Activated CD4-positive, alpha-beta T cell treated with anti-CD3 and anti-CD28 coated beads for 36 hours (primary cell): ENCODE measurements at places on chromosomes 12 and 14. TPM values are rescaled to one million over a fixed set of nuclear protein-coding genes. Genes with fewer than 3 reads are reported as not detected.

CCDC196 gene
- total RNA-seq, result not detected

KRT82 gene
- not detected for total RNA-seq

OR4E1 gene
- 0.11 TPM for total RNA-seq

RNU4-1 gene
- 323 TPM for total RNA-seq

RNF34 gene
- total RNA-seq, result 64.2 TPM

WASHC4 gene
- total RNA-seq, result 35.9 TPM

SLC7A8 gene
- total RNA-seq, result 1.6 TPM

SIX4 gene
- 0.11 TPM for total RNA-seq

PZP gene
- total RNA-seq, result not detected

DNA sequence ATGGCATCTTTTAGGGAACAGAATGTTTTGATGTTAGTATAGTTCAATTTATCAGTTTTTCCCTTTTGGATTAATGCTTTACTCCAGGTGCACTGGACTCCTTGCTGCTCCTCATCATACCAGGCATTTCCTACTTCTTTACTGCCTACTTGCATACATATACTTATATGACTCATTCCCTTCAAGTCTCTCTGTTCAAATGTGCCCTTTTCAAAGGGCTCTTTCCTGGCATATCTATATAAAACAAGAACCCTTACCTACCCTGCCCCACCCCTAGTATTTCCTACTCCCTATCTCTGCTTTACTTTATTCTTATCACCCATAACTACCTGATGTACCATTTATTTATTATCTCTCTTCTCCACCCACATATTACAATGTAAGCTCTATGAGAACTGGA lies 90.6 kb downstream of the CAPZA3 start:
- DNase-seq, result no peak

DNA sequence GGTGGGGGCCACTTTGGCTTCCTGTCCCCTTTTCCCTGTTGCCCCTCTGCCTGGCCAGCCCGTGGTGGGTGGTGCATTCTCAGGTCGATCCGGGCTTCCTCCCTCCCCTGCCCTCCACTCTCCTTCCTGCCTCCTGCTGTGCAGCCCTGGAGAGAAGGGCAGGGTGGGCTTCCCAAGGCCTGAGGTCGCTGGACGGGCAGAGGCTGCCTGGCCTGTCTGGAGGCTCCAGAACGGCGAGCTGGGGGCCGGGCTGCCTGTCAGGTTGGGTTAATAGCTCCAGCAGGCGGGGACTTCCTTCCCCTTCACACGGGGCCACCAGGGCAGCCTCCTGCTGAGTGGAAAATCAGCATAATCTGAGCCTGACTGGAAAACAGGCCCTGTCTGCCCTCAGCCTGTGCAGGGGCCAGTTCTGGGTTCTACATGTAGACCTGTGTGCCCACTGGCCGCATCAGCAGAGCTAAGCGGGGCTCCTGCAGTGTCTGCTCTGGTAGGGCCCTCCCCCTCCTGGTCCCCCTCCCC lies 11.3 kb downstream of the KIF26A start:
- DNase-seq, result peak; percentile 59

- no peak for DNase-seq
Observed at GRCh38 chr14:47826809-47827208, 151.4 kb upstream of the MDGA2 start.

DNA sequence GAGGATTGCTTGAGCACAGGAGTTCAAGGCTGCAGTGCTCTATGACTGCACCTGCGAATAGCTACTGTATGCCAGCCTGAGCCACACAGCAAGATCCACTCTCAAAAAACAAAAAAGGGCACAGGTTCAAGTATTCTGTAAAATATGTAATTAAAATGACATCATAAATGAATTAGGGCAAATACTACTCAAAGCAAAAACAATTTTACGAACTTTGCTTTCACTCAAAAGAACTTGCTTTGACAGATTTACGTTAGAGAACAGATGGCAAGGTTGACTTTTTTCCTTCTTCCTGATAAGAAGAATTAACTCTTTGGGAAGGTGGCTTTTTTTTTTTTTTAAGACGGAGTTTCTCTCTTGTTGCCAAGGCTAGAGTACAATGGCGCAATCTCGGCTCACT lies 44.0 kb upstream of the EAPP start:
- no peak for DNase-seq

GRCh38 chr14:38972511-38972910 lies 130.5 kb downstream of the SEC23A start:
- no peak for DNase-seq

DNA sequence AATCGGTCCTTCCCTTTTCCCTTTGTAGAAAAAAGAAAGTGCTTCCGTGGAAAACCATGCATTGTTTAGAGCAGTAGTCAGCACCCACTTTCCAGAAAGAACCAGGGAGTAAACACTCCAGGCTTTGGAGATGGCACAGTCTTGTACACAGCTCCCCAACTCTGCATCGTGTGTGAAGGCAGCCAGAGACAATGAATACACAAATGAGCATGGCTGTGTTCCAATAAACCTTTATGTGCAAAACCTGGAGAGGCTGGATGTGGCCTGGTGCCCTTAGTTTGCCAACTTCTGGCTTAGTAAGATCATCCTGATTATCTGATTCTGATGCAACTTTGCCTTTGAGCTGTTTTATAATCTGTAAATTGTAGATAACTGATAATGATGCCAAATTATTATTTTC lies 463.4 kb upstream of the TMEM132C start:
- DNase-seq, result no peak

DNA sequence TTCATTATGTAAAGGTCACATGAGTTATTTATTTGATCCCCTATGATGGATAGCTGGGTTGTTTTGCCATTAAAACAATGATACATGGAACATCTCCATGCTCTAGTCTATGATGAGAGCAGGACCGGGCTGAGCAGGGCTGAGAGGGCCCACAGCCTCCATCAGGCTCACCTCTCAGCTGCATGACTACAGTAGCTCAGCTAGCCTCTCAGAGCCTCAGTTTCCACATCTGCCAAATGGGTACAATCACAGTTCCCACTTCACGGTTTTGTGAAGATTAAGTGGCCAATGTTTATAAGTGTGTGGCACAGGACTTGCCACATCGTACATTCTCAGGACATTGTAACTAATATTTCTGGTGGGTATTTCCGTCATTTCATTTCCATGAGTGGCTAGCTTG lies 19.9 kb upstream of the MYL2 start:
- DNase-seq, result no peak

DNA sequence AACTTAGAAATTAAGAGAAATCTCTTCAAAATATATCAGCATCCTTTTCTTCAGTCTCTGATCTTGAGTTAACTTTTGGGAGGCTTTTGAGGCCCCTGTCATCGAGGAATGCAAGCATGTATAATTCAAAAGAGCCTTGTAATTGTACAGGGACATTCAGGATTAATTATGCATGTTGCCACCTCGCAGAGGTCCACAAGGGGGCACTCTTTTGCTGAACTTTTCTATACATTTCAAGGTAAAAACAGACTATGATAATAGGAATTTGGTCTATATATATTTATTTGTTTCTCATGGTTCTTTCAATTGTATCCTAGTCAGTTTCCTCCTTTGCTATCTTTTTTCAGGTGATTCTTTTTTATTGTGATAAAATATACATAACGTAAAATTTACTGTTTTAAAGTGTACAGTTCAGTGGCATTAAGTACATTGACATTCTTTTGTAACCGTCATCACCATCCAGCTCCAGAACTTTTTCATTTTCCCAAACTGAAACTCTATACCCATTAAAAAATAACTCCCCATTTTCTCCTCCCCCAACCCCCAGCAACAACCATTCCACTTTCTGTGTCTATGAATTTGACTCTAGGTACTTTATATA lies 47.0 kb upstream of the SLC2A13 start:
- DNase-seq, result peak; percentile 67

- no peak for DNase-seq
Observed at GRCh38 chr12:57895389-57896114, 45.8 kb upstream of the ATP23 start.

DNA sequence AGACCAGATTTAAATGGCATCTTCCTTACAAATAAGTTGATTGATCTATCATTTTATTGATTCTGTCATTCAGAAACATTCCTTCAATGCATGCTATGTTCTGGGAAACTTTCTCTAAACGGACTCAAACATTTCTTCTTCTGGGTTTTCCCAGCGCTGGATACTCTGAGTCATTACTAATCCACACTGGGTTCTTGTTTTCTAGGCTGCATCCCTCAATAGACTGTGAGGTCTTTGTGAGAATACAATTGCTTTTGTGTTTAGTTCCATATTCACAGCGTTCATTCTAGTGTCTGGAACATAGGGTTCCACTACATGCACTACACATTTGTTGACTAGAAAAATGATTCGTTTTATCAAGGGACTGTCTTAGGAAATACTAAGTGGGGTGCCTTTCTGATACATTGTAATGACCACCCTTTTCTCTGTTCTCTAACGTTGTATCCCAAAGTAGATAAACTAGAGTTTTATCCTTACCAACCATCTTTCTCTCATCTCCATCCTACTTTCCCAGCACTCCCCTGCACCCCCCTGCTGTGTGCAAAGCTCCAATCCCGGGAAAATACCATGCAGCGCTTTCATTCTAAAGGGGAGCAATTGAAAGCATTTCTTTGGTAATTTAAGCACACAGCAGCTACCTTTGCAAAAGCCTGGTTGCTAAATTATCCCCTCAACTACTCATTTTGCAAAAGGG lies 878.7 kb downstream of the DIO2 start:
- no peak for DNase-seq

- peak; percentile 73 for DNase-seq
Observed at GRCh38 chr12:121534495-121535148, 46.2 kb downstream of the KDM2B start.

DNA sequence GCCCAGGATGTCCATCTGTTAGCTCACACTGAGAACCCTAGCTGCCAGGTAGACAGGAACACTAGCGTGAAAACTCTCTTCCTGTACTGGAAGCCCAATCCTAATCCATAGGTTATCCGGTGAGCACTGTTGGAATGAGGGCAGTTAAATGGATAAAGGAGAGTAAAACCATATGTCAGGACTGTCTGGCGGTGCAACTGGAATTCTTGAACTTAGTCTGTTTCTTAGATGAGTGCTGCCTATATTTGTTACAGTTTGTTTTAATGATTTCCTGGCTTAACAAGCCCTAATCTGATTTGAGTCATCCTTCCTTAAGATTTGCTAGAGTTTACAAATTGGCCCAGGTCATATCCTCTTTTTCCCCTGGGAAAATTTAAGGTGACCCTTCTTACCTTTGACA lies 104.7 kb downstream of the ANO4 start:
- DNase-seq, result no peak

DNA sequence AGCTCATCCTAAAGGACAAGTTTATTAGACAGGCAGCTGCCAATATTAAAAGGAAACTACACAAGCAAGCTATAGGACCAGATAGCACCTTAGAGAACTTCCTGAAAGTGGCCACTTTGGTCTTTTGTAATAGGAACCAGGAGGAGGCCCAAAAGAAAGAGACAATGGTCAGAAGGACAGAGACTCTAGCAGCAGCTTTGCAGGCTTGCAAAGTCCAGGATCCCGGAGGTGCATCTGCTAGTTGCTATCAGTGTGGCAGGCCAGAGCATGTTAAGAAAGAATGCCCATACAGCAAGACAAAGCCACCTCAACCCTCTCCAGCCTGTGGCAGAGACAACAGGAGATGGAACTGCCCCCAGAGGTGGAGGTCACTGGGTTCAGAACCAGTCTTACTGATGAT lies 23.4 kb downstream of the APOBEC1 start:
- DNase-seq, result no peak

DNA sequence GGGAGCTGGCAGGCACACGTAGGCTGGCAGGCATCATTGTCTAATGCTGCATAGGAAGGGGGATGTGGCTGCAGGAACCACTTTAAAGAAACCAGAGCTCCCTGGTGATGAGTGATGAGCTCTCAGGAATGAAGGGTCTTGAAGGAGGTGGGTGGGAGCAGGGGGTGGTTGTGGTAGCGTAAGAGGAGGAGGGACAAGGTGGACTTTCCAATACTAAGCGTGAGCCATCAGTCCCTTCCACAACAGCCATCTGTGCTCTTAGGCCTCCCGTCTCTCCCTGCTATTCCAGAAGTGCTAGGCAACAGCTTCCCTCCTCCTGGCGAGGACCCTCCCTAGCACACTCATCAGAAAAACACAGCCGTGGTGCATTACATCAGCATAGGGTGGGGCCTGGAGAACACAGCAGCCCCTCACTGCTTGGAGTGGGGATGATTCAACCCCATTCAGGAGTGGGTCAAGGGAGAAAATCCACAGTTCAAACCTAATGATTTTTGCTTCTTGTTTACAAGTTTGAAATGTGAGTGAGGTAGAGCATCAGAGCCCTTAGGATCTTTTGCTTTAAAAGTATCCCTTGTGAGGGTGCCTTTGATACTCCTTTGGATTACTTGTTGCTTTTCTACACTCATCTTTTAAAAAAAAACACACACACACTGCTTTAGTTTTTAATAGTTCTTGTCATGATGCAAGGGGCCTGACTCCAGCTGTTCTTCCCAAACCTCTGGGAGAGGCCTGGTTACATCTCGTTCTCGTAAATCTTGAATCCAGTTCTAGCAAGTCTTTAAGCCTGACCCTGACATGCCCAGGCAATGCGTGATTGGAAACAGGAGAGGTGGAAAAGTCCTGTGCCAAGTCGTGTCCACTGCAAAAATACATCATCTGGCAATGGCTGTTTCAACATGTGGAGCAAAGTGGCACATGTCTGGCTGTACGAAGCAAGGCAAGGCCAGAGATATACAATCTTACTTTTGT lies 356.4 kb upstream of the DDHD1 start:
- no peak for DNase-seq

DNA sequence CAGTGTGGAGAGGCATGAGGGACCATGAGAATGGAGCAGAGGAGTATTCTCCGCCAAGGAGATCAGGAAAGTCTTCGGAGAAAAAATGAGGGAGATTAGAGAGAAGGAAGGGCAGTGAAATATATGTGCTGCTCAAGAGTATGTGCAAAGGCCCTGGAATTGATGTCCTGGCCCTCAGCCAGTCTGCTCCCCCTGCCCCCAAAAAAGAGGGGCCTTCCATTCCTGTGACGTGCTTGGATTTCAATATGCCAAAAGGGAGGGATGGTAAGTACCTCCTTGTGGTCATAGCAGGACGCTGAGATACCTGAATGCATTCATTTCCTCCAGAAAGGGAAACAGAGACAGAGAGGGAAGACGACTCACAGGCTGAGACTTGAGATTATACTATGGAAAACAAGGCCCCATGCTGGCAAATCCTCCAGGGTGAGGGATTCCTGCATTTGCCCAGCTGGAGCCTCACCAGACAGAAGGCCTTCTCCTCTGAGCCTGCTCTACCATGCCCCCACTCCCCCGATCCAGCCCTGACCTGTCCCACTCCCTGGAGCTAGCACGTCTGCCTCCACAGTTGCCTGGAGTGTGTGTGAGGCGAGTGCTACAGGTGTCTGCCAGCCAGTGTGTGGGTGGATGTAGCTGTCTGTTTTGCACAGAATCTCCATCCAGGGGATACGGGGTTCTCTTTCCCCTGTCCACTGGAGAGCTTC lies 3.9 kb upstream of the RARG start:
- DNase-seq, result peak; percentile 62

DNA sequence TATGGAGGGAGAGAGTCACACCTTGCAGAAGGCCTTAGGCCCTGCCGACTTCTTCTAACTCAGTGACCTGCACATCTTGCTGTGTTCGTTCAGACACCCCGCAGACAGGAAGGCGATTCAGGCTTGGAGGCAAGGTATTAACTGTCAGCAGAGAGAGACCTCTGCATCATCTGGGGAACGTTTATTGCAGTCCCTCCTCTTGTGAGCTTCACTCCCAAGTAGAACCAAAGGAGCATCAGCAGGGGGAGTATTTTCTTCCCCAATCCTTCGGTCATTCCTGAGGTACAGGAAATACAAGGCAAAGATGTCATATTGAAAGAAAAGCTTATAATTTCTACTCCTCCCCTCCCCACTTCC lies 217.9 kb downstream of the CRADD start:
- DNase-seq, result no peak

GRCh38 chr12:132287391-132288238 lies 41.8 kb downstream of the GALNT9 start:
- DNase-seq, result no peak

- peak; percentile 26 for DNase-seq
Observed at GRCh38 chr14:71267007-71267513, 359.8 kb downstream of the PCNX1 start.
